ENCODE measurements at places on chromosomes 6 and 20.
A peak's percentile ranks its signal among the peaks of the same experiment; 100 is the strongest.

DNA sequence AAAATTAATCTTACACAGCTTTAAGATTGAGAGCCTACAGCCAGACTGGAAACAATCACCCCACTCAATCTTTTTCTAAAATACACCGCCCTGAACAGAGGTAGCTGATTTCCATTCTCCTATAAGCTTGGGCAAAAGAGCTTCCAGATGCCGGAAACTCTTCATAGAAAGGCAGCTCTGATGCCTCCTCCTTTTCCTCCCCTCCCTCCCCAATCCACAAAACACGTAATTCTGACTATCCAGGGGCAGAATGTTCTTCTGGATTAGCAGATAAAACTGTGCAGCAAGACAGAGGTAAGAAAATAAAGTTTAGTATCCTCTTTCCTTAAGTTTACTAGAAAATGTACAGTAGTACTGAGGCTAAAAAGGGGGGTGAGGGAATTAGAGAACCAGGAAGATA is 15.8 kb downstream of the ADNP start:
- no peak for DNase-seq

GRCh38 chr6:13472099-13472498 is 15.3 kb downstream of the GFOD1 start:
- no peak for DNase-seq

GRCh38 chr6:37310966-37311365 is 42.8 kb upstream of the RNF8 start:
- DNase-seq: no peak

GRCh38 chr20:1900321-1900801 is 5.2 kb downstream of the SIRPA start:
- DNase-seq: peak; percentile 67

GRCh38 chr6:150372051-150372450 is 3.2 kb downstream of the IYD start:
- no peak for DNase-seq

DNA sequence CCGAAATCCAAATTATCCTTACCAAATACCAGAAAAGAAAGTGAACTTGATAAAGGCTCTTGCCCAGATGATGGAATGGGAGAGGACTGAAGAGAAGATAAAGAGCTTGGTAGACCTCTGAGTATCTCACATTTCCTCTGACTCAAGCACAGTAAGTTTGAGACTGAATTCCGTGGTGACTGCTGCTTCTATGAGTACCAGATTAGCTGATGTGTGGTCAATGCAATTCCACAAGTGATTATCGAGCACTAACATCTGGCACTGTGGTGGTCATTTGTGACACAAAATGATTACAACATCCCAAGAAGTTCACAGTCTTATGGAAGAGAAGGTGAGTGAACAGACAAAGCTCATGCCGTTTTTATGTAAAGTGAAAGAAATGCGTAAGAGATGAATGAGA is 2.6 kb upstream of the RPS6KA2 start:
- no peak for DNase-seq

DNA sequence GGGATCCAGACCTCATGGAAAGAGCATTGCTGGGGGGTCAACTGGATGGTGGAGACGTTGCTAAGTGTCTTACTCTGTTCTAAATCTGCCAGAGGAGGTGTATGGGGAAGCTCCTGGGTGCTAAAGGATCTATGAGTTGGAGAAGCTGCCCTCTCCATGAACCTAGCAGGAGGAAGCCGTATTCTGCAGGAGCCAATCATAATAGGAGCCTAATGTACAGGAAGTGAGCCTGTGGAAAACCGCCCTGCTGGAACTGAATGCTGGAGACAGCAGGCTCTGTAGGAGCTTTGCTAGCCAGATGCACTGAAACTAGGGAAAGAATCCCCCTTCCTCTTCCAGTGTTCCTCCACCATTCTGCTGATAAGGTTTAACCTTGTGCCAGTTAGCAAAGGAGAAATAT is 10.9 kb downstream of the CASP8AP2 start:
- no peak for DNase-seq

- no peak for DNase-seq
These were observed 78.3 kb downstream of the TRAM2 start for GRCh38 chr6:52498538-52499017.

DNA sequence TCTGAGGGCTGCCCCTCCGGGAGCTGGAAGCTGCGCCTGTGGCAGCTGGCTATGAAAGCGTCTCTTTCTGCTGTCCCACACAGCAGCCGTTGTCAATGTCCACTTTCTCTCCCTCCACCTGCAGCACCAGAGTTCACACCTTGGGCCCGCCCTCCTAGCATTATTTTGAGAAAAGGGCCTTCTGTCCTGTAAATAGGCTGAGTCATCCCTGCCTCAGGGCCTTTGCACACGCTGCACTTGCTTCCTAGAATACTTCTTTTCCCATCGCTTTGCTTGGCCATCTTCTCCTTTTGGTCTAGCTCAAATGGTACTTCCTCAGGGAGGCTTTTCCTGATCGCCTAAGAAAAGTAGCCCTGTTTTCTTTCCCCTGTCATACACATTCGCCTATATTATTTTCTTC is 69.3 kb upstream of the ZNFX1 start:
- DNase-seq: no peak

GRCh38 chr6:8948733-8949132 is 513.4 kb upstream of the SLC35B3 start:
- no peak for DNase-seq

DNA sequence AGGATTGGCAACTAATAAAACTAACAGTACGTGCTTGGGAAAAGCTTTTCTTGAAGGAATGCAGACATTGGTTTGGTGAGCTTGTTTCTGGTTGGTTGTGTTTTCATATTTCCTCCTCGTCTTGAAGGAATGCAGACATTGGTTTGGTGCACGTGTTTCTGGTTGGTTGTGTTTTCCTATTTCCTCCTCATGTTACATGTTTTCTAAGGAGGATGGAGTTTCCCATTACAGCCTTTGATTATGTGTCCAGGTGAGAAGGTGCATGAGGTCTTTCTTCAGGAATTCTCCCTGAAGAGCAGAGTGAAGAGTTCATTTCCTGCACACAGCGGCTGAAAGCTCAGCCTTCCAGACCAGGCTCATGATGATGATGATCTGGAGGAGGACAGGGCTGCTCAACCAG is 190.6 kb downstream of the SMOC2 start:
- DNase-seq: no peak

DNA sequence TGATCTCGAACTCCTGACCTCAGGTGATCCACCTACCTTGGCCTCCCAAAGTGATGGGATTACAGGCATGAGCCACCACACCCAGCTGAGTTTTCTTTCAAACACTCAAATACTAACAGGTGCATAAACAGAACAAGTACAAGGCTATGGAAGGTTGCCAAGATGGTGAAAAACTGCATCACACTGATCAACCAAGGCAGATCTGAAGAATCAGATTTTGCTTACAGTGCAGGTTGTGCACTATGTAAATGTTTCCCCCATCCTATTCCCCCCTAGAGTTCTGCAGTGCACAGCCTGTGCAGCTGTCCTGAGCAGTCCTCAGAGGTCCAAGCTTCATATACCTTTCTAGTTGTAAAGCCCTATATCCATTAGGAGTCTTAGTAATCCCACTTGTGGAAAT is 73.0 kb downstream of the GFRA4 start:
- no peak for DNase-seq

GRCh38 chr6:109010705-109011102 is 83.9 kb downstream of the SESN1 start:
- no peak for DNase-seq

DNA sequence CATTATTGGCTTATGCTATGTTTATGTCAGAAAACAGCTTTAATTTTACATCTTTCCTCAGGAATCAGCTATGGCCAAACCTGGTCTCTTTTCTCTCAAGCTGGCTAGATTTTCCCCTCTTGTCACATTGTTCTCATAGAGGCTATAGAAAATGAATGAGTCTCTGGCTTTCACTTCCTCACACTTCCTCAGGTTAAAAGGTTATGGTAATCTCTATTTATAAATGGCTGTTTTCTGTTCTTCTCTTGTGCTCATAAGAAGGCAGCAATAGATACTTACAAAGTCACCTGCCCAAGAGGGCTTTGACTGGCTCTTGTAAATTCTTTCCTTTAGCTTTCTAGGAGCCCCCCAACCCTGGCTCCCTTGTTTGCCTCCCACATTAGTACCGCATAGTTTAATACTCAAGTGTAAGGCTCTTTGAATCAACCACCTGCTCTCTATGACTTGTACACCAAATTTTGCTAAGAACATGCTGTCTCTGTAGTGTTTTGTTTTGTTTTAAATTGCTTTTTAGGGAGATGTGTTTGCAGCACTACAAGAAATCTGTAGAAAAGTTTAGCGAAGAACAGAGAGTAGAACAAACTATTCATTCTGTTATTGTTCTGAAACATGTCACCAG is 897.4 kb upstream of the CITED2 start:
- DNase-seq: no peak

DNA sequence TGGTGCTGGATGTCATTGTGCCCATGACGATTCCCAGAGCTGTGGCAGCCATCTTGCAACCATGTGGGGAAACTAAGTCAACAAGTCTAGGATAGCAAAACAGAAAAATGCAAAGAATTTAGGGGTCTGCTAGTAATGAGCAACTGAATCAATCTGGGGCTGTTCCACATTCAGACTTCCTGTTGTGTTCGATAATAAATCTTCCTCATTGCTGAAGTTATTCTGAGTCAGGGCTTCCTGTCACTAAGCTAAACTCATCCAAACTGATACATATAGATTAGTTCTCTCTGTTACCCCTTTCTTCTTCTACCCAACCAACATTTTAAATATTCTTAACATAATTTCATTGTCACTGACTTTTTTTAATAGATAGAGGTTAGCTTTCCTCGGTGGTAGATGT is 205.9 kb downstream of the HACE1 start:
- no peak for DNase-seq

GRCh38 chr6:13787137-13787536 is 27.2 kb downstream of the MCUR1 start:
- DNase-seq: no peak

GRCh38 chr6:98847779-98848538 is 13.6 kb downstream of the POU3F2 start:
- no peak for DNase-seq

DNA sequence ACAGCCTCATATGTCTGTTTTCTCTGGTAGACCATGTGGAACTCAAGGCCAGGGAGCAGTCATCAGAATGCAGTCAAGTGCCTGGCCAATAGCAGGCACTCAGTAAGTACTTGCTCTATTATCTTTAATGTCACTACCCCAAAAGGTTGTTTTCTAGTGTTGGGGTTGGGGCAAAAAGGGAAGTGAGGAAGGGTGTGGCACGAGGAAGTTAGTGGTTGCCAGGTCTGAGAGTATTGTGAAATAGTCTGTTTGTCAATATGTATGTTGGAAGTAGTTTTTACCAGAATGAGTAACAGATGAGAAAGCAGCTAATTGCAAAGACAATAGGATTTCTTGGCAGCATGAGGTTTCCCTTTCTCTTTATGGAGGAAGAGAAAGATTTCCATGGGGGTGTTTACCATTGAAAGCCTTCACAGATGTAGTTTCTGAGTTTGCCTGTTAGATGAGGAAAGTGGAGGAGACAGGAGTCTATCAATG is 59.5 kb upstream of the ARMH2 start:
- DNase-seq: peak; percentile 82

DNA sequence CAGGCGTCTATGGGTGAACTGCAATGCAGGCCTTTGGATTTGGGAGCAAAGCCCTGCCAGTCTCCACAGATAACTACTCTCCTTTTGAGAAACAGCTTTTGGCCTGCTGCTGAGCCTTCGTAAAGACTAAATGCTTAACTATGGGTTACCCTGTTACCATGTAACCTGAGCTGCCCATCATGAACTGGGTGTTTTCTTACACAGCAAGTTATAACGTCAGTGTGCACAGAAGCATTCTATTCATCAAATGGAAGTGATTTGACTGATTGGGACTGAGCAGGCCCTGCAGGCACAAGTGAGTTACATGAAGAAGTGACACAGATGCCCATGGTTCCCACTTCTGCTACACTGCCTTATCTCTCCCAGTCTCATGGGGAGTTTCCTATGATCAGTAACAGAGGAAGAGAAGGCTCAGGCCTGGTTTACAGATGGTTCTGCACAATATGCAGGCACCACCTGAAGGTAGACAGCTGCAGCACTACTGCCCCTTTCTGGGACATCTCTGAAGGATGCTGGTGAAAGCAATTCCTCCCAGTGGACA is 319.1 kb downstream of the CD83 start:
- DNase-seq: no peak

GRCh38 chr6:111200350-111201243 is 113.3 kb downstream of the SLC16A10 start:
- DNase-seq: no peak

- DNase-seq: no peak
These were observed 241.4 kb downstream of the IBTK start for GRCh38 chr6:82006027-82006738.

All from RWPE1 (cell line).